ENCODE measurements at places on chromosomes 5 and 9.

DNA sequence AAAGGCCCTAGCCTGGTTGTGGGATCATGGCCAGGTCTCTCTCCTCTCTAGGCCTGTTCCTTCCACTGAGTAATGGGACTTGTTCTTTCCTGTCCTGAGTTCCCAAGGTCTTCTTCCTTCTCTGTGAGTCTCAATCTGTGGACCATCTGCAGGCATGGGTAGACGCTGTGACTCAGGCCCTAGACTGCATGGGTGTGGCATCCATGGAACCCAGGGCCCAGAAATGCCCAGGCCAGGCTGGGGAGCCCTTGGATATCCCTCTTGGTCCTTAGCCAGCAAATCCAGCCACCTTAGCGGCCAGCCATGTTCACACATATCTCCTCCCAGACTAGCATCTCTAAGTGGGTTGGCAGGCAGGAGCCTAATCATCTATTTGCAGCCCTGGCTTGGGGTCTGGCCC is 2.3 kb upstream of the ACSL6 start:
- DNase-seq = no peak

DNA sequence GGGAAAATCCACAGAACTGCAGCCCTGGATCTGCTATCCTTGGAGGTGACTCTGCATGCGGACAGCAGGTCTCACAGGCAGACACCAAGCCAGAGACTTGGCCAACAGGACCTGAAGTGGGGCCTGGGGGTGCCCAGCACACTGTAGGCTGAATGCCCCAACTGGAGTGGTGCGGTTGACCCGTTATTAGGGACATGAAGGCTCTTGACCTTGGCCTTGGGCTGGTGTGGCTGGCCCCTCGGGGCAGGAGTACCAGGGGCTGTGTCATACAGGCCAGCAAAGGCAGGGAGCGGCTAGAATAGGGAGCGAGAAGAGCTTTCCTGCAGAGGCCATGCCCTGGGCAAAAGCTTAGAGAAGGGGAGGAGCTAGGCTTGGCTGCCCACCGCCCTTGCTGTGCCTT is 153.2 kb upstream of the MVB12B start:
- DNase-seq = no peak

GRCh38 chr9:127183814-127184582 is 61.6 kb upstream of the ANGPTL2 start:
- no peak for DNase-seq

- DNase-seq = no peak
These were observed 3.1 kb upstream of the PRELID2 start for GRCh38 chr5:145838276-145838675.

DNA sequence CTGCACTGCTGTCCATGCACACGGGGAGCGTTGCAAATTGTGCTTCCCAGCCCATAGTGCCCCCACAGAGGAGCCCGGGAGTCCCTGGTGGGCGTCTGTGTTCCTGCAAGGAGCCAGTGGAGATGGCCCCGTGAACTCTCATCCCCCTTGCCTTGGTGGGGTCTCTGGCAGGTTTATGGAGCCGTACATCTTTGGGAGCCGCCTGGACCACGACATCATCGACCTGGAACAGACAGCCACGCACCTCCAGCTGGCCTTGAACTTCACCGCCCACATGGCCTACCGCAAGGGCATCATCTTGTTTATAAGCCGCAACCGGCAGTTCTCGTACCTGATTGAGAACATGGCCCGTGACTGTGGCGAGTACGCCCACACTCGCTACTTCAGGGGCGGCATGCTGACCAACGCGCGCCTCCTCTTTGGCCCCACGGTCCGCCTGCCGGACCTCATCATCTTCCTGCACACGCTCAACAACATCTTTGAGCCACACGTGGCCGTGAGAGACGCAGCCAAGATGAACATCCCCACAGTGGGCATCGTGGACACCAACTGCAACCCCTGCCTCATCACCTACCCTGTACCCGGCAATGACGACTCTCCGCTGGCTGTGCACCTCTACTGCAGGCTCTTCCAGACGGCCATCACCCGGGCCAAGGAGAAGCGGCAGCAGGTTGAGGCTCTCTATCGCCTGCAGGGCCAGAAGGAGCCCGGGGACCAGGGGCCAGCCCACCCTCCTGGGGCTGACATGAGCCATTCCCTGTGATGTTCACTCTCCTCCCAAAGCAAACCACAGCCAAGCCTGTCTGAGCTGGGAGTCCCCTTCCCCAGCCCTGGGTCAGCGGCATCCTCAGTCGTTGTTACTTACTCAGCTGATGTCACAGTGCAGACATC is 3.1 kb downstream of the MRPS2 start:
- no peak for DNase-seq

GRCh38 chr5:42483472-42484154 is 60.4 kb downstream of the GHR start:
- DNase-seq = no peak

DNA sequence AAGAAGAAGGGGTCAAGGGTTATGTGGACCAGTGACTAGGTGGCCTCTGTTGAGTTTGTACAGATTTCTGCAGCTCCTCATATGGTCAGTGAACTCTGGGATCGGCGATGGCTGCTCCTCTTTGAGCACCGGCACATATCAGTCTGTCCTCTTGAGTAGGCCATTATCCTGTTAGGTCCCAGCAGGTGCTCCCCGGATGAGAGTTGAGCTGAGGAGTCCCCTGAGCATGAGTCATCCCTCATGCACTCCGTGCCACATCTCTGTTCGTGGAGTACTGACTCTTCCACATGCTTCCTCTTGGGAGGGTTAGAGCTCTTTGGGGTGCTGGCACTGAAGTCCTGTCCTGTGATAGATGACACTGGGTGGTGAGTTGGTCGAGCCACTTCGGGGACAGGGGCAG is 143.7 kb downstream of the PTTG1 start:
- DNase-seq = no peak

- DNase-seq = no peak
These were observed 29.5 kb downstream of the LAMC3 start for GRCh38 chr9:131038256-131039128.

GRCh38 chr9:122562134-122562760 is 9.3 kb downstream of the OR1N2 start:
- no peak for DNase-seq

GRCh38 chr5:13987843-13988464 is 43.5 kb upstream of the DNAH5 start:
- no peak for DNase-seq

GRCh38 chr5:61651195-61651594 is 319.1 kb downstream of the ZSWIM6 start:
- DNase-seq = no peak

GRCh38 chr9:135761150-135761844 is 59.3 kb downstream of the KCNT1 start:
- no peak for DNase-seq

DNA sequence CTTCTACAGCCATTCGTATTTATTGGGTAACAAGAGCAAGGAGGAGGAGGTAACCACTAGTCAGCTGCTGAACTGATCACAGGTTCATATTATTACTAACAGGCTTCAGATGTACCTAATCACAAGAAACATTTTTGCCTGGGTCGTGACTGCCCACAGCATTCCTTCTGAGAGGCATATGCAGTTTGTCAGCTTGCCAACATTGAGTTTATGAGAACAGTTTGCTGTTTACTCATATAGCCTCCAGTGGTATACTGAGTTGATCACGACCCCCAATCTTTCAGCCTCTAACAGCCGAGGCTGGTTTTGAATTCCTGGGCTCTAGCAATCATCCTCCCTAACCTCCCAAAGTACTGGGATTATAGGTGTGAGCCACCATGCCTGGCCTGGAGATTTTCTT is 693.6 kb downstream of the TLE1 start:
- no peak for DNase-seq

DNA sequence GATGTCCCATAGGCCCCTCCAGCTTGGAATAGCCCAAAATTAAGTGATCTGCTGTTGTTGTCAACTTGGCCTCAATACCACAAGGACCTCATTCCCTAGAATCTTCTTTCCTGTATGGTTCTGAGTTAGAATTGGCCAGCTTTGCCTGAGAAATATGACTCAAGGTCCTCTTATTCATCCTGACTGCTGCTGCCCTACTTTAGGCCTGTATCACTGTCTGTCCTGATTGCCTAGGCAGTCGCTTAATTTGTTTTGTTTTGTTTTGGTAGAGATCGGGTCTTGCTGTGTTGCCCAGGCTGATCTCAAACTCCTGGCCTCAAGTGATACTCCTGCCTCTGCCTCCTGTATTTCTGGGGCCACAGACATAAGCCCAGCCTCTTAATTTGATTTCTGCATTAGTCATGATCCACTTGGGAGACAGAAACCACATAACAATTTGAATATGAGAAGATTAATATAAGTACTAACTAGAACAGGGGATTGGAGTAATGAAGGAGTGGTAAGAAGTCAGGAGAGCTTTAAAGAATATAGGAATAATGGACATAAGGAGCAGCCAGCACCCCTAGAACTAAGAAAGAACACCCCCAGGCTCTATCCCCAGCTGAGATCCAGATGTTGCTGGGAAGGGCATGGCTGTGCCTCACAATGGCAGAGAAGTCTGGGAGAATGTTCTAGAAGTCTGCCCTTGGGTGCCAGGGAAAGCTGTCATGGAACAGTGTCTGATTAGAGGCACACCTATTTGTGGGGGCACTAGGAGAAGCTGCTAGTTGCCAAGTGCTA is 4.6 kb downstream of the TEX53 start:
- DNase-seq = no peak

DNA sequence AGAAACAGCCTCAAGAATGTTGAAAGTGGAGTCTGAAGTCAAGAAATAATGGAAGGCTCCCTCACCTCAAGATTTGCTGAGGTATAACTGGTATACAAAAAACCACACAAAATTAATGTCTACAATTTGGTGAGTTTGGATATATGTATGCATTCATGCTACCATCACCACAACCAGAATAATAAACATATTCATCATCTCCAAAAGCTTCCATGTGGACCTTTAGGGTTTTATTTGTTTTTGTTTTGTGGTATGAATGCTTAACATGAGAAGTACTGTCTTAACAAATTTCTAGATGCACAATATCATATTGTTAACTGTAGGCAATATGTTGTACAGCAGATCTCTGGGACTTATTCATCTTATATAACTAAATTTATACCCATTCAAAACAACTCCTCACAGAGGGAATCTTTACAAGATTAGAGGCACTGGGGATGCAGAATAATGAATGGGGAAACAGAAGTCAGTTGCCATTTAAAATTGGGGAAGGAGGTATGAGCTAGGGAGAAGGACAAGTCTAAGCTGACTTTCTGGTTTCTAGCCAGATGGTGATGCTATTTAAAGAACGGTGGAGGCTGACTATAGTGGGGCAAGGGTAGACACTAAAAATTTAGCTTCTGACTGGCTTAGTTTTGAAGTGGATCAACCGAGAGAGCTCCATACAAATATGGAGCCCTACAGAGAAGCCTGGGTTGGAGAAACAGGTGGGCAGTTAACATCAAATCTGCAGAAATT is 213.9 kb downstream of the BNC2 start:
- no peak for DNase-seq

GRCh38 chr5:52707616-52708015 is 80.1 kb upstream of the ITGA1 start:
- DNase-seq = no peak

DNA sequence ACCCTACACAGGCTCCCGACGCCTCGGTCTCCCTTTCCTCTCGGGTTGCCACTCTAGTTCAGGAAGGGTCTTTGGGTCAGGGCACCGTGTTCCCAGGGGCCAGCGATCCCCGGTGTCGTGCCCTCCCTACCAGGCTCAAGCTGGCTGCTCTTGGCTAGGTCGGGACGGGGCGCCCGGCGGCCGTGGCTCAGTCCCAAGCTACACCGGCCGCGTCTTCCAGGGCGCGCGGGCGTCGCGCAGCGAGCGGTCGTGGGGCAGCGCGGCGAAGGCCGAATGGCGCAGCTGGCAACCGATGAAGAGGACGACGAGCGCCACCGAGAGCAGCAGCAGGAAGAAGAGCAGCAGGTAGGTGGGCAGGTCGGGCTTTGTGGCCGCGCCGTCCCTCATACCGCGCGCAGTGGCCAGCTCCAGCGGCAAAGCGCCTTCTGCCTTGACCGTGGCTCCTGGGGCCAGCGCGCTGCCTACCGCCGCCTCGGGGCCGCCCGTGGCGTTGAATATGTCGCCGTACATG is 892 bp downstream of the SMIM32 start:
- no peak for DNase-seq
